ENCODE measurements at places on chromosomes 7 and 10.

- ATAC-seq, result no peak
These were observed 216.9 kb downstream of the POLR1F start for GRCh38 chr7:19491821-19492452.

DNA sequence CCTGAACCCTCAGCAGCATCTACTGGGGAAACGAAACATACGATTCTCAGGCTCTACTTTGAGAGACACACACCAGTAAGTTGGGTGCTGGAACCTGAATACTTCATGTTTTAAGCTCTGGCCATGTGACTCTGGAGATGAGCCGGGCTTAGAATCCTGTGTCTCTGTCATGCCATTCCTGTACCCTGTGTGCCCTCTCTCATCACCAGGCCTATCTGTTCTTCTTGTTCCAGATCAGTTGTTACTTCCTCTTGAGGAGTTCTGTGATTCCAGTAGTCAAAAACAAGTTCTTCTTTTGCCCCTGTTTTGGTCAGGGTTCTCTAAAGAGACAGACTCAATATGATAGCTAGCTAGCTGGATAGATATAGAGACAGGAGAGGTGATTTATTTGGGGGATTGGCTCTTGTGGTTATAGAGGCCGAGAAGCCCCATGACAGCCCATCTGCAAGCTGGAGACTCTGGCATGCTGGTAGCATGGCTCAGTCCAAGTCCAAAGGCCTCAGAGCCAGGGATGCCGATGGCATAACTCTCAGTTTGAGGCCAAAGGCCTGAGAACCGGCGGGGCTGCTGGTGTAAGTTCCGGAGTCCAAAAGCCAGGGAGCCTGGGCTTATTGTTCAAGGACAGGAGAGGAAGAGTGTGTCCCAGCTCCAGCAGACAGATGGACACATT, 54.3 kb downstream of the CHN2 start:
- no peak for ATAC-seq

DNA sequence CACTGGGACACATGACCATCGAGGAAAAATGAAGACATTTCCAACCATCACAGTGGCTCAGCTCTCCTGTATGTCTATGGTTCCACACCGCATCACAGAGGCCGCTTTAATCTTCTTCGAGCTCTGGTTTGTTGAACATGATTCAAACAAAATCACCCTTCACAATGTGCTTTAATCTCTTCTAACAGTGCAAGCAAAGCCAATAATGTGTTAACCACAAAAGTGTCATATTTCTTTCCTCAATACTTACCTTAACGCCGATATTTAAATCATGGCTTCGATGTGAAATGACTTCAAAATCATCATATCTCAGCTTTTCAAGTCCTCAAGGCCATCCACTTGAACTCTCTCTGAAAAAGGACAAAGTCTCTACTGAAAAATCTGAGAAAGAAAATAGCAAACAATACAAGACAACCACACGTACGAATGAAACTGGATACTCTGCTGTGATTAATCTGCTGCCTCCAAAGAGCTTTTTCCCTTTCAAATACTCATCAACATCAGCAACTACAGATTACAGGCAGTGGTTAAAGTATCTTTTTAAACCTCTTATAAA, 23.0 kb upstream of the SVIL start:
- no peak for ATAC-seq

DNA sequence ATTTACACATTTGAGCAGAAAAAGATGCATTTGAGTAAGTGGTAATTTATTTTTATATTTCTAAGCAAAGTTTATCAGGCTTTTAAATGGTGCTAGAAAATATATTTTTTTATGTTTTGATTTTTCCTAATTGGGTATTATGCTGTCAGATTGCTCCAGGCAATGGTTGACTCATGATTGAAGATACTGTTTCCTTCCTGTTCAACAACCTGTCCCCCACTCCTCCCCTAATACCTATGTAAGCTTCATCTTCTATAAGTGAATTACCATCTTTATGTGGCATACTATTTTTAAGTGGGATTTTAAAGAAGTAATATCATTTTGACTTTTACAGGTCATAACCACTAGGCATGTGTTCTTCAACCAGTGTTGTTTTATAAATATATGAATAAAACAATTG, 21.4 kb downstream of the TSPAN13 start:
- no peak for ATAC-seq

DNA sequence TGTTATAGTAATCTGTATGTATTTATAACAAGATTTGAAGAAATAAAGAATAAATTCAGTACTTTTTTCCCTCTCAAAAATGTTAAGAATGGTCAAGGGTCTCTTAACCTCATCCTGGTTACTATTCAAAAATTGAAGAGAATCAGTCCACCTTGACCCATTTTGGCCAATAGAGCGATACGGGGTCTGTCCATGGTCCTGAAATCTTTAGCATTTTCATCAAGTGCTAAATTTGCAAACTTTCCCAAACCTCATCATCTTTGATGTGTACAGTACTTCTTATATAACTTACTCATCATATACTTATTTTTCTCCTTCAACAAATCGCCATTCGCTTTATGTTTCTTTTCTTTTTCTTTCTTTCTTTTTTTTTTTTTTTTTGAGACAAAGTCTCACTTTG, 23.6 kb downstream of the TMEM178B start:
- ATAC-seq, result no peak

GRCh38 chr7:119826547-119826946, 446.4 kb upstream of the KCND2 start:
- ATAC-seq, result no peak

- no peak for ATAC-seq
These were observed 4.0 kb upstream of the TMEM270 start for GRCh38 chr7:73856941-73857340.

GRCh38 chr7:12133865-12134264, 77.2 kb upstream of the TMEM106B start:
- no peak for ATAC-seq

- ATAC-seq, result no peak
These were observed 8.9 kb upstream of the MRPS24 start for GRCh38 chr7:43877968-43878864.

- peak; percentile 83 for ATAC-seq
These were observed 35.0 kb upstream of the CPXM2 start for GRCh38 chr10:123926401-123927264.

DNA sequence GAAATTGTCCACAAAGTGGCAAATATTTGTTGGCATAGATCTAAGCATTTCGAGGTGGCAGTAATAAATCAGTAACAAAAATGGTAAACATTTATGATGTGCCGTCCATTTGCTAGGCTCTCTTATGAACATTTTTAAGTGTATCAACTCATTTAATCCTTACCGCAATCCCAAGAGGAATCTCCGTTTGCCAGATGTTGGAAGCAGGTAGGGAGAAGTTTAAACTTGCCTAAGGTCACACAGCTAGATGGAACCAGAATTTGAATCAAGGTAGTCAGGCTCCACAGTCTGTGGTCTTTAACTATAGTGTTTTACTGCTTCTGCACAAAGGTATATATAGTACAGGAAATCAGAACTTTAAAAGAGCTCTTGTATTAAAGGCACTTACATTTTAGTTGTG, 2.6 kb downstream of the MKLN1 start:
- ATAC-seq, result no peak

- no peak for ATAC-seq
These were observed 140.7 kb downstream of the DYNC2I1 start for GRCh38 chr7:158997110-158997453.

DNA sequence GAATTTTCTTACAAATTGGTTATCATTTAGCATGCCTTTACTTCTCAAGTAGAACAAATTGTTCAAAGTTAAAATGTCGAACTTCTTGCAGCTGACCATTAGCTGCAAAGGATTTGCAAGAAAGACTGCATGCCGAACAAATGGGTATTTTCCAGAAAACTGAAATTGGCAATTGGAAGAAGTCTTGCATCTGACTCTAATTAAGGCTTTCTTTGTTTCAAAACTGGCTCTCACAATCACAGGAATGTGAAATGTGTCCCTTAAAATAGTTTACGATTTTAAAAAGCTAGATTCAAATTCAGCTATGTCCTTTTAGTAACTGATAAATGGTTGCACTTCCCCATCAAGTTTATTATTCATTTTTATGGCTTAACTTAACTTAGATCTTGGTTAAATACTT, 207.9 kb downstream of the ARL4A start:
- no peak for ATAC-seq

DNA sequence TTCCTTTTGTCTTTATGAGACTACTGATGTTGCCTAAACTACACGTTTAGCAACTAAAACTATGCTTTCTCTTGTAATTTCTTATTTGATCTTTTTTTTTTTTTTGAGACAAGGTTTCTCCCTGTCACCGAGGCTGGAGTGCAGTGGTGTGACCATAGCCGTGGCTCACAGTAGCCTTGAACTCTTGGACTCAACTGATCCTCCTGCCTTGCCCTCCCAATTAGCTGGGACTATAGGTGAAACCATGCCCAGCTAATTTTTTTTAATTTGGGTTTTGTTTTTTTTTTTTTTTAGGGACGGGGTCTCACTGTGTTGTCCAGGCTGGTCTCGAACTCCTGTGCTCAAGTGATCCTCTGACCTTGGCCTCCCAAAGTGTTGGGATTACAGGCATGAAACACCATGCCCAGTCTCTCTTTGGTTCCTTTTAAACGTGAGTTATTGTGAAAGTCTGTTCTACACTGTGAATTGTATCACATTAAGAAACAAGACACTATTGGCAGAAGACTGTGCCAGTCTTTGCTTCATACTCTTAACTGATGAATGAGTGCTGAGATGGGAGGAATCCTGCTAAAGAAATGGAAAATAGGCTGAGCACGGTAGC, 6.4 kb downstream of the TMEM248 start:
- ATAC-seq, result no peak

GRCh38 chr7:108263425-108263824, 133.3 kb upstream of the LAMB4 start:
- no peak for ATAC-seq

GRCh38 chr7:170551-171363, 21.6 kb upstream of the FAM20C start:
- ATAC-seq, result no peak

- no peak for ATAC-seq
These were observed 11.8 kb downstream of the EMX2 start for GRCh38 chr10:117554241-117554814.

DNA sequence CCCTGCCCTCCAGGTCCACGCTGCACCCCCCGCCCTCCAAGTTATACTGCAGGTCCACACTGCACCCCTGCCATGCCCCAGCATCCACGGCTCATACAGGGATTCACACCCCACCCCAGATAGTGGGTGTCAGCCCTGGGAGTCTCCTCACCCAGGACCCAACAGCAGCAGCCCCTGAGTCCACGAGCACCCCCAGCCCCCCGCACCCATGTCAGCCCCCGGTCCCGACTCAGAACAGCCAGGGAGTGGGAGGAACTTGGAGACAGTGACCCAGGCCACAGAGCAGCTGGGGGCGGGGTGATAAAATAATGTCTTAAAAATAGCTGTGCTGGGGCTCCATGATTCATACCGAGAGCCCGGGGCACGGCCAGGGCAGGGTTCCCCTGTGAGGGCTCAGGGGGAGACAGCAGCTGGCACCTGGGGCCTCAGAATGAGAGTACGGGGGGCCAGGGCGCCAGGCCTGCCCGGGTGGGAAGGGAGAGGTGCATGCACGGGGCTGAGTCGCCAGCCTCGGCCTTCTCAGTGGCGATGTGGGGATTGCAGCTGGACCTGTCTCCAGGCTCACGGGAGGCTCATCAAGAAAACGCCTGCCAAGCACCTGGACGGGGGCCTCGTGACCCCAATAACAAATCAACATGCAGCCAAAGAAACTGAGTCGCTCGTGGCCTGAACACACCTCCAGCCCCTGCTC, 29.8 kb downstream of the ADAP1 start:
- peak; percentile 63 for ATAC-seq

DNA sequence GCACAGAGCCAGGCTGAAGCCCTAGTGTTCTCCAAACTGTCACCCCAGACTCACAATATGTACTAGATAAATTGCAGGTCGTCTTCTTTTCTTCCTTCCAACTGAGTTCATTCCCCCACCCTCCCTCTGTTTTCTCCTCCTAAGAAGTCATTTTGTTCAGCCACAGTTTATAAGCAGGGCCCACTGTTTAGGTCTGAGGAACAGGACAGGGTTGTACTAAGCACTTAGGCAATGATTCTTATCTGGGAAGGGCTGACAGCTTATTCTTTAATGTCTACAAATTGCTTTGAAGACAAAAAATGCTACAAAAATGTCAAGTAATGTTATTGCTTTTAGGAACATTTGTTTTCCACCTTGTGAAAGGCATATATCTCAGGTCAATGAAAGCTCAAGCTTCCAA, 59.1 kb downstream of the CDC123 start:
- no peak for ATAC-seq

- ATAC-seq, result no peak
These were observed 243.0 kb downstream of the ADRA2A start for GRCh38 chr10:111319866-111320265.

- ATAC-seq, result peak; percentile 14
These were observed 753 bp downstream of the CAMK2B start for GRCh38 chr7:44324481-44325200.

DNA sequence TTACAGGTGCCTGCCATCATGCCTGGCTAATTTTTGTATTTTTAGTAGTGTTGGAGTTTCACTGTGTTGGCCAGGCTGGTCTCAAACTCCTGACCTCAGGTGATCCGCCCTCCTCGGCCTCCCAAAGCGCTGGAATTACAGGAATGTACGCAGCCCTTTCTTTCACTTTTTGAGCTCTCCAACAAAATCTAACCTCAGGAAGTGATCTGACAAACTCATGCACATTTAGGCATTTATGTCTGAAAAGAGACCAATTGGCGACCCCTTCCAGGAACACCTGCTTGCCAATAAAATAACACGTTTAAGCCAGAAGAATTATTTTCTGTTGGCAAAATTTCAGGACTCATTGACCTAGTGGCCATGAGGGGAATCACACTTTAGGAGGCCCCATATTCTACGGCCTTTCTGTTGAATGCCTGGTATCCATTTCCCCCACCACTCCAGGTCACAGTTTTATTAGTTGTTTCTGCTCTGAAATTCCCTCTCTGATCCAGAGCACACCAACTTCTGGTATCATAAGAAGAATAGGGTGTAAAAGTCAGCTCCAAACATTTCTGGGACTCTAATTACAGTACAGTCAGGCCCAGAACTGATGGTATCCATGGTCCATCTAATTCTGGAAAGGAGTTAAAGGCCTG, 65.8 kb upstream of the FRMD4A start:
- no peak for ATAC-seq

DNA sequence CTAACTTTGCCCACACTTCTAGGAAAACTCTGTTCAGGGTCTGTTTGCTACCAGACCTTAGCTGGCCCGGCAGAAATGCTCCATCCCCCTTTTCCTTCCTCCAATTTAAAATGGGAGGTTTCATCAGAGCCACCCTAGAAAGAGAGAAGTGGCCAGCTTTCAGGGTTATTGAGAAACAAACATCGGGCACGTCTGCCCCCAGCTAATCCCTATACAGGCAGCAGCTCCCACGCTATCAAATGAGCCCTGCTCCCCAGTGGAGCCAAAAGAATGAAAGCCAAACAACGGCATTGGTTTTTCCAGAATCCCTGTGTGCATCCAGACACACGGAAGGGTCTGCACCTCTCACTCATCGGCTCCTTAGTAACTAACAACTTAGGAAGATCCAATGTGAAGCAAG, 132.5 kb downstream of the GRID1 start:
- no peak for ATAC-seq

Measured in activated T-helper 17 cell treated with anti-CD3 and anti-CD28 coated beads, Interleukin-2, amount 50 U/mL, for 72 hours (primary cell).